ENCODE measurements at places on chromosomes 6 and 20. TPM values are rescaled to one million over a fixed set of nuclear protein-coding genes. Genes with fewer than 3 reads are reported as not detected.
A peak's percentile ranks its signal among the peaks of the same experiment; 100 is the strongest.

- DNase-seq = no peak
Observed at GRCh38 chr20:1214838-1215261, 11.0 kb upstream of the RAD21L1 start.

- no peak for DNase-seq
Observed at GRCh38 chr6:139161169-139161568, 26.3 kb downstream of the HECA start.

DNA sequence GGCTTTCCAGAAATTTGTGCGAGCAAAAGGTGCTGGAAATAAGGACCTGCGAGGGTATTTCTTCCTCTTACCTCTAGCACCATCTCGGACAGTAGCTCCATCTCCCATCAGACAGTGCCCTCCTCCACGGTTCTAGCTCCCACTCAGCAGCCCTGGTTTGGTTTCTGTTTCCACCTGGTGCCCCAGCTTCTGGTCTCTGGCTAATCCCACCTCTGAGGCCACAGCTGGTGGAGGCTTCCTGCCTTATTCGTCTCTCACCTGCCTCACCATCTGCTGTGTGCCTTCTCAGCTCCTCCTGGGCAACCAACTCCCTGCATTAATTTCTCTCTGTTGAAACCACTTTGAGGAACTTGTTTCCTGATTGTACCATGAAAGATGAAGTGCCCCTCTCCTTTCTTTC lies 162.4 kb upstream of the CDYL start:
- no peak for DNase-seq

- no peak for DNase-seq
Observed at GRCh38 chr20:57598060-57598459, 22.2 kb downstream of the ZBP1 start.

DNA sequence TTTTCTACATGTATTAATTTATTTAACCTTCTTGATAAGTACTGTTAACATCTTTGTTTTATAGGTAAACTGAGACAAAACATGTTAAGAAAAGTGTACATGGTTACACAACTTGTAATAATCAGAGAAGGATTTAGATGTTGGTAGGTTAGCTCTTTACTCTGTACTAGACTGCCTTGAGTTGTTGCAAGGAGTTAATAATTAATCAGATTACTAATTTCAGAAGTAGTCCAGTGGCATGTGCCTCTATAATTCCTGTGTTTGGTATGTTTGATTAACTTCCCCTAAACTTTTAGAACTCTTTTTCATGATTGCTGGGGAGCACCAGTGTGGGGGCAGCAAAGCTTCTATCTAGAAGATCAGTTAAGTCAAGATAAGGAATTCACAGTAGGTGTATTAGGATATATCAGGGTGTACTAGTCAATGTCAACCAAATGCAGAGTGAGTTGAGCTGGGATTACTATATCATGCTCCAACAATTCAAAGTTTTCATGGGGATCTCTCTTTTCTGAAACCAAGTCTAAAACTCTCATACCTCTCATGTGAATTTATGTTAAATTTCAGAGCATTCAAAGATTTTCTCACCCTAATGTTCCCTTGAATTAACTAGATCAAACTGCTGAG lies 129.7 kb upstream of the AHI1 start:
- no peak for DNase-seq

DNA sequence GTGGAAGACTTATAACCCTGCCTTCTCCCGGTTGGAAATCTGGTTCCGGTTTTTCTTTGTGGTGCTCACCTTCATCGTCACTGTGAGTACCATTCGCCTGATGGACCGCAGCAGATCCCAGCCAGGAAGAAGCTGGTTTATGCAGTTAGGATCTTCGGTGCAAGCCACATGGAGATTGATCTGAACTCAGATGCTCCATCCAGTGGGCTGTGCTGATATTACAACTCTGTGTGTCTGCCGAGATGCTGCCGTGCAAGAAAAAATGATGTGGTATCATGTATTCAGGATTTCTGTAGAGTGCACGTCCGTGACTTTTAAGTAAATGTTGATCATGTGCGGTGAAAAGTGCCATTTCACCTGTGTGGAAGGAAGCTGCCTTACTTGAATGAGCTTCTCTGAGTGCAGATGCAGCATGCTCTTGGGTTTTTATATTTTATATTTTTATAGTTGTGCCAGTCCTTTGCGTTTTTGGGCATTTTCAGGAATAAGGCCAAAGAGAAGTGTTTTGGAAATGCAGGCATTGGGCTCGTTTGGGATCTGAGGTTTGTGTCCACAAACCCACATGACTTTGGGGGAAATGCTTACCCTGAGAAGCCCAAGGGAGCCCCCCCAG lies 39.2 kb downstream of the DYNLT1 start:
- DNase-seq = no peak

DNA sequence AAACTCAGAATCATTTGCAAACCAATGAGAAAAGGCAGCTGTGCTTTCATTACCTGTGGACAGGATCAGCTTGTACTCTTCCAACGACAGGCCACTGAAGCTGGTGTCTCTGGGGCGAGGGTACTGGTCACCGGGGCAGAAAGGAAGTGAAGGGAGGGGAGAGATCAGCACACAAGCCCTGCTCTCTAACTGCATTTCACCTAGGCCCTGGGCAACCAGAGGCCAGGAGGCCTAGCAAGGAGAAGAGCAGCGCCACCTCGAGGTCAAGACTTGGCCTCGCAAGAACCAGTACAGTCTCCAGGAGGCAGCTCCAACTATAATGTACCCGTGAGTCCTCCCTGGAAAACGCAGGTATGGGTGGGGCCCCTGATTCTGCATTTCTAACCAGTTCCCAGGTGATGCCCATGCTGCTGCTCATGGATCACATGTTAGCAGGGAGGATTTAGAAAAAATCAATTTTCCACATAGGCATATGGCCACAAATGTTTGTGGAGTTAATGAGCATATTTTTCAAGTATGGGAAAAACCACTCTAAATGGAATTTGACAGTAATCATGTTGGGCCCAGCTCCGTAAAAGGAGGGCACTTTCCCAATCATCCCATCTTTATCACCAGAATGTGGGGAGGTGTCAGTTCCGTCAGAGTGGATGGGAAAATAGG lies 11.0 kb downstream of the UQCC2 start:
- DNase-seq = peak; percentile 70

GRCh38 chr6:137645850-137646249 lies 151.7 kb upstream of the OLIG3 start:
- no peak for DNase-seq

GRCh38 chr6:146913842-146914488 lies 290.3 kb upstream of the STXBP5 start:
- peak; percentile 82 for DNase-seq

DNA sequence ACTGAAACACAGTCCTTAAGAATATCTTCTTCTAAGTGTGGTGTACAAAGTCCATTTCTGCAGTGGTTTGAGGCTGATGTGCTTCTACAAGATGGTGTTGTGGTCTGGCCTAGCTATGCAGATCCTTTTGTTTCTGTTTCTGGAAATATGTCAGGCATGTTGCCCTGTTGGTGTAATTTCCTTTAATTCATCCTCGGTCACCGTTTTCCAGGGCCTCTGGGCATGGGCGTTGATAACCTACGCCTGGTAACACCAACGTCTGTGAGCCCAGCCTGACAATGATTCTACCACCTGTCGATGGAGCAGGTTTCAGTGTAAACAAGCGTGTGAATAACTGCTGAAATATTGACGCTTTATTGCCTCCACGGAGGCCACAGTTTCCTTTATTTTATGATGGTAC lies 33.3 kb upstream of the AFDN start:
- no peak for DNase-seq

GRCh38 chr6:4923081-4923480 lies 80.8 kb downstream of the RPP40 start:
- DNase-seq = no peak

DNA sequence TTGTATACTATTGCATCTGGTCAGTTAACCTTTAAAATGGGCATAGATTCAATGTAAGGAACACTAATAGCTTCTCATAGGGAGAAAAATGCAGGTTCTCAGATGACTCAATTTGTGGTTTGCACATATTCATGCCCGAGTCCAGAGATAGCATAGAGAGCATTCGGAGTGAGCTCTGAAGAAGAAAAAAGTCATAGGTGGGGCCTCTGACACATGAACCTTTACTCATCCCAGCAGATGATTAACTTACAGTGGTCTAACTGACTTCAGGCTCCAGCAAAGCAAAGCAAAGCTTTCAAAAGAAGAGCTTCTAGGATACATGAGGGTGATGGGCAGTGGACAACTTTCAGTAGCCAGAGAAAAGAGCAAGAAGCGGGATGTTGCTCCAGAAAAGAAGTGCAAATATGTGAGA lies 55.3 kb upstream of the BTN3A2 start:
- DNase-seq = no peak

DNA sequence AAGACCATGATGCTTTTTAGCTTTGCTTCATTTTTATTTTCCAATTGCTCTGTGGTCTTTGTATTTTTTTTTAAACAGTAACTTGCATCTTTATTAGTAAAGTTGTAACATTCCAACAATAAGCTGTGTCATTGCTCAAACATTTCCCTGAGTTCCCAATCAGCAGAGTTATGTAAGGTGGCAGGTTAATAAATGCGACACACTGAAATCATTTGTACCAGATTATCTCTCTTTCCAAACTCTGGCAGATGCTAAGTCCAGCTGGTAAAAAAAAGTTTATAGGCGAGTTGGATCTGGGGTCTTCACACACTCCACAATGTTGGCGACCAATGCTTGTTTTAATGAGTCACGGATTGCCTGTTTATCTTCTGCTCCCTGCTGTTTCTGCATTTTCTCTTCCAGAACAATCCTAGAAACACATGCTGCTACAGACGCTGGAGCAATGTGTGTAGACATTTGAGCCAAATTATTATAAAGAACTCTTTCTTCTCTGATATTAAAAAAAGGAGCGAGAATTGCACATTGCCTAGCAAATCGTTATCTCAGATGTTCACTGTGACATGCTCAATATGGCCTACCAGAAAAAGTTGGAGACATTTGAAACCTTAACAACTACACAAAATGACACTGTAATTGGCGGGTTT lies 113.6 kb upstream of the IFNGR1 start:
- no peak for DNase-seq

GRCh38 chr6:11096109-11096508 lies 2.5 kb downstream of the SMIM13 start:
- no peak for DNase-seq

GRCh38 chr6:84086545-84087429 lies 53.2 kb downstream of the MRAP2 start:
- no peak for DNase-seq

GRCh38 chr6:54601600-54602300 lies 244.8 kb upstream of the FAM83B start:
- DNase-seq = no peak

The SLC17A3 gene
- total RNA-seq = not detected

The NSFL1C gene
- 33.5 TPM for total RNA-seq

The FRS3 gene
- total RNA-seq = 4.1 TPM

The MATN4 gene
- total RNA-seq = not detected

The MAP7 gene
- total RNA-seq = 1.8 TPM

The CST7 gene
- 0.66 TPM for total RNA-seq

The C6orf132 gene
- total RNA-seq = not detected

The MSH5 gene
- 6.4 TPM for total RNA-seq

The OXT gene
- total RNA-seq = not detected

The TBCC gene
- total RNA-seq = 16.6 TPM
